ENCODE measurements at places on chromosomes 16 and 17. TPM values are rescaled to one million over a fixed set of nuclear protein-coding genes. Genes with fewer than 3 reads are reported as not detected.

PRSS27 gene
- total RNA-seq, result 2.0 TPM

PPL gene
- total RNA-seq, result 0.49 TPM

DYNLRB2 gene
- total RNA-seq, result 1.7 TPM

ACAP1 gene
- total RNA-seq, result 0.25 TPM

KRT17 gene
- 1.7 TPM for total RNA-seq

FUS gene
- total RNA-seq, result 70.1 TPM

TPPP3 gene
- 4.4 TPM for total RNA-seq

VWA3A gene
- total RNA-seq, result 2.5 TPM

CLEC18B gene
- 1.5 TPM for total RNA-seq

ASGR1 gene
- total RNA-seq, result 11.3 TPM

XAF1 gene
- total RNA-seq, result 2.2 TPM

HID1 gene
- 16.7 TPM for total RNA-seq

IQCK gene
- 6.4 TPM for total RNA-seq

BAHCC1 gene
- 16.7 TPM for total RNA-seq

GAST gene
- total RNA-seq, result not detected

MEOX1 gene
- 0.25 TPM for total RNA-seq

TELO2 gene
- total RNA-seq, result 13.8 TPM

CCDC40 gene
- total RNA-seq, result 3.9 TPM

TBC1D26 gene
- total RNA-seq, result 1.2 TPM

TBC1D3H gene
- total RNA-seq, result not detected

PRSS22 gene
- total RNA-seq, result not detected

FBXW10 gene
- 0.25 TPM for total RNA-seq

MYH8 gene
- not detected for total RNA-seq

COIL gene
- 21.4 TPM for total RNA-seq

NOG gene
- 5.4 TPM for total RNA-seq

PABPN1L gene
- total RNA-seq, result 0.49 TPM

CRHR1 gene
- 37.6 TPM for total RNA-seq

OR1G1 gene
- total RNA-seq, result not detected

NPIPA2 gene
- not detected for total RNA-seq

CYGB gene
- total RNA-seq, result 2.0 TPM

PPP1R1B gene
- 20.7 TPM for total RNA-seq
